ELR (cell line): ENCODE measurements at places on chromosomes 7 and 10.

- DNase-seq = no peak
Observed at GRCh38 chr10:128095753-128096469, 30.3 kb downstream of the MKI67 start.

DNA sequence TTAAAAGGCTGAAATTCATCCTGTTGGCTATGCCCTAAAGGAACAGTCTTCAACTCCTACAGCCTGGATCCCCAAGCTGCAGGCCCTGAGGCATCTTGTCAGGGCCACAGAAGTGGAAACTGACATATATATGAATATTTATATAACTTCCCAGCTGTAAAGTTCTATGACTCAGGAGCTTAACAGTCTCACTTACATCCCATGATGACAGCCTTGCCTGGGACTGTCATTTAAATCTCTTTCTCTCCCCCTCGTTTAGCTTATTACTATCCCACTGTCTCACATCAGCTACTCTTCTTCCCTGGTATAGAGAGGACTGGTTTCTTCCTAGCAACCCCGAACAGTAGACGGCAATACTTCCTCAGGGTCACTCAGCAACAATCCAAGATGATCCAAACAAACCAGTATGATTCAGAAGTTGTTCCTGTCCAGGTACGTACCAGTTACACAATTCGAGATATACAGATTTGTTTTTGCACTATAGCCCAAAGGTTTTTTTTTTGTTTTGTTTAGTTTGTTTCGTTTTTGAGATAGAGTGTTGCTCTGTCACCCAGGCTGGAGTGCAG, 22.7 kb downstream of the KIAA1549 start:
- peak; percentile 47 for DNase-seq

- DNase-seq = no peak
Observed at GRCh38 chr7:64990216-64990615, 620 bp downstream of the ZNF117 start.

DNA sequence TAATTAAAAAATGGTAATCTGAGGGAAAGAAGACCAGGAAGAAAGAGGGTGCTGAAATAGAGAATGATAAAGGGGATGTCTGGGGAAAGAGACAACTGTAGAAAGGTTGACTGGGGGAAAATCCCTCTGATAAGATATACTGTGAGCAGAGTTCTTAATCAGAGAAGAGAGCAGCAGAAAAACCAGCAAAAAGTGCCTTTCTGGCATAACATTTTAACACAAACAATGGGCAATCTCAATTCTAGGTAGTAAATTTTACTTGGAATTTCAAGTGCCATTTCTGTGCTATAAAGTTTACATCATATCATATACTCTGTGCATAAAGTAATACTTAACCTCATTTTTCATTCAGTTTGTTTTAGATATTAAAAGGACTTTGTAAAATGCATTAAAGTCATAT, 251.9 kb upstream of the HGF start:
- DNase-seq = no peak

GRCh38 chr7:91285696-91286355, 21.6 kb downstream of the FZD1 start:
- peak; percentile 24 for DNase-seq

DNA sequence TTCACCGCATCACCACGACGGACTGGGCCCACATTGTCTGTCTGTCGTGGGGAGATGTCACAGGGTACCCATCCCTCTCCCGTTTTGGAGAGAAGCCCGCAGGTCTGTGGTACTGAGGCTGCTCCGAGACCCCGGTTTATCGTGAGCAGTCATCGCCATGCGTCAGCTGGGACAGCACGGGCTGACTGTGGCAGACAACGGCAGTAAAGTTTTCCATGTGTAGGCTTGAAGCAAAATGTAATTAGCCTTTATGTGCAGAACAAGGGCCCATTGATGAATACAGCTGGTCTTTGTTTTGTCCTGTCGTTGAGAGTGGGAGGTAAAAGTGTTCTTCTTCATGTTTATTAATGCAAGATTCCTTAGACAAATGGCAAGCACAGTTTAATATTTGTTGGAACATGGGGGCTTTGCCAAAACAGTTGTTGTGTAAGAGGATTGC, 167.4 kb upstream of the SH2B2 start:
- DNase-seq = no peak

DNA sequence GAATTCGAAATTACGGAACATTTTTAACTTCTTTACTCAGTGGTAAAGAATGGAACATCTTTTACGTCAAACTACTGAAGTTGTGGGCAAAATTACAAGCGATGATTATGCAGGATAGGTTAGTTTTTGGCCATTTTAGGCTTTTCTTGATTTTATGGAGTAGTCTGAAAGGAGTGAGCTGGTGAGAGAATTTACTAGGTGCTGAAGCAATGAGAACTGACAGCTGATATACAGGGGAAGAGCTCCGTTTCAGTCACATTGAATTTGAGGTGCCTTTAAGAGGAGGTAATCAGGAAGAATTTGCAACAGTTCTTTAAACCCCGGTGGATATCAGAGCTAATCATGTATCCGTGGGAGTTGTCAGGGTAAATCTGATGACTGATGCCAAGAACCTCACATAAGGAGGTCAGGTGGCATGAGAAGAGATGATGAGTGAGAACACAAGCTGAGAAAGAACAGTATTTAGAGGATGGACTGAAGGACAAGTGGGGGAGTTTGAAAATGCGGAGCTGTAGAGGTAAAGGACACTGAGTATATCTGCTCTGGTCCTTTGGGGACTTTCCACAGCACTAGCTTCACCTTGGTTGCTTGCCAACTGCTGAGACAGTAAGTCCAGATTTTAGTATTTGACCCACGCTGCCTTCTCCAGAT, 104.3 kb downstream of the AHR start:
- no peak for DNase-seq

DNA sequence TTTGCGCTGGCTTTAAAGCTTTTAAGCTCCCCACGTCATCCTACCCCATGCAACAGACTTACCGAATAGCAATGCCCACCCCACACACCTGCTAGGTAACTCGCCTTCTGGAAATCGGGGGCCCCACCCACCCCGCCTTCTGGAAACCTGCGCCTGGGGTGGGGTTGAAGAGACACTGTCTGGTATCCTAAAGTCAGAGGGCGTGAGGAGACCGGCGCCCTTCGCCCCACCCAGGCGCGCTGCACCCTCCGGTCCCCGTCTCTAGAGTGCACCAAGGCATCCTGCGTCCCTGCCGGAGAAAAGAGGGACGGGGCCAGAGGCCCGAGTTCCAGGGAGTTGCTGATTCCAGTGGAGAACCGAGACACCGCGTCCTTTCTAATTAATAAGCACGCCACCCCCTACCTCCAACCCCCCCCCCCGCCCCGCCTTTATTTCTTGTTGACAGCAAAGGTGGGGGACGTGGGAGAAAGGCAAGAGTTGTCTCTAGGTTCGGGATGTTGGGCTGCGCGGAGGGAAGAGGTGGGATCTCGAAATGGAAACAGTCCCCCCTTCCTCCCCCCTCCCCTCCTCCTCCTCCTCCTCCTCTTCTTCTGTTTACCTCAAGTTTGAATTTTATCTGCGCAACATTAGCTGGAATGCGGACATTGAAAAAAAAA, 220.9 kb upstream of the MKLN1 start:
- peak; percentile 58 for DNase-seq

DNA sequence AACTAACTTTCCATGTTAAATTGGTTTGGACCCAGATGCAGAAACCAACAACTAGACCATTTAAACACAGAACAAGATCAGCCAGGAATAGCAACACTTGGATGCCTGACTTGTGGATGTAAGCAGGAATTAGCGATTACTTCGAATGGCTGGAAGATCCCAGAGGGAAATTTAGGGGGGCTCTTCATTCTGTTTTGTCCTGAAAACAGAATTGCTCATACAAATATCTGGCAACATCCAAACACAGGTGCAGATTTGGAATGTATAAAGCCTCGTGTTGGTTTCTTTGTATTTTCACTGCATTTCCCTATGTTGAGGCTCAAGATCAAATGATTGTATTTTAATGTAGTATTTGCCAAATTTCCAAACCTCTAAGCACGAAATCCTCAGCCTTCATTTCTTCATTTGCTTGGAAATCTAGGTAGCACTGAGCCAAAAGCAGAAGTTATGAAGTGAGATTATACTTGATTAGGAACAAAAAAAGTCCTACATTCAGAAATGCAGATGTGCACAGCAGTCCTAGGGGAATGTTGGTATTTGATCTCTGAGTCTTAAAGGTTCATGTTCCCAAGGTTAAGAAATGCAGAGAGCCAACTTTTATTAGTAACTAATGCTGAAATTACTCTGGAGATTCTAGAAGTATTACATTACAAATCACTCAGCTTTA, 248.7 kb upstream of the TCF7L2 start:
- no peak for DNase-seq

DNA sequence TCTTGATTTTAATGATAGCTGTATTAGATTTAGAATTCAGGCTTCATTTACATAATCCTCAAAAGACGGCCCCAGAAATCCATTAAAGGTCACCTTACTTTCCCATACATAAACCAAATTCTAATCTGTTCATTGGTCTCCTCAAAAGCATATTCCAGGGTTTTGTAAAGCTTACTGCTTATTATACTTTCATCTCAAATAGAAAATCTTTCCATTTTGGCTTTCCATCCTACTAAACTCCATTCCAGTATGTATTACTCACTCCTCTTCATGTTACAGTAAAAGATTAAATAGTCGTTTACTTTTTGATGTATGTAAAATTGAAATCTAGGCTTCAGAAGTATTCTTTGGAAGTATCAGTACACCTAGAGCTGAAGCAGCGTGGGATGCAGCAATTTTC, 143.5 kb upstream of the LRRN3 start:
- DNase-seq = no peak

GRCh38 chr7:29370531-29371314, 176.1 kb downstream of the CHN2 start:
- DNase-seq = no peak

DNA sequence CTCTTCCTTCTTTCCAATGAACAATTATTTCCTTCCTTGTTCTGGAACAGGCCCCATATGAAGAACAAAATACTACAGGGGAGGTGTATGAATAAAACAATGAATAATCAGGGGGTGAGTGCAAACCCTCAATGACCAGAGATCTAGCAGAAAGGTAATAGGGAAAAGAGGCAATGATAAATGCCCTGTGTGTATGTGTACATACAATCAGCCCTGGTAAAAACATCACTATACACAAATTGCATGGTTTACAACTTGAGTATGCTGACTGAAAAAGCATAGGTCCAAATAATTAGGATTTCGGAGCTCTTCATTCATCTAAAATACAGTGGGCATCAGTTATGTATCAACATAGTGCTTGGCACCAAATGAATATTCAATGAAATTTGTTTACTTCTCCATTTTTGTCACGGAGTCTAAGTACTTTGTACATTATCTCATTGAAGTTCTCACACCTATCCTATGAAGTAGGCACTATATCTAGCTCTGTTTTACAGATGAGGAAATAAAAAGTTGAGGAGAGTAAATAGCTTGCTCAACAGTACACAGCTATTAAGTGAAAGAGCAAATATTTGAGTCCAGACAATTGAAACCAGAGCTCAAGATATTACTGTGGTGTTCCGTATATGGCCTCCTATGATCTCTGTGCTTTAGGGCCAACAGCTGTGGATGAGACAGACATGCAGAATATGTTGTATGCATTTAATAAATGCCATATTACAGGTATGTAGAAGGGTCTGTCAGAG, 1065.4 kb downstream of the SORCS3 start:
- no peak for DNase-seq

- DNase-seq = no peak
Observed at GRCh38 chr7:132206594-132206993, 369.7 kb downstream of the PLXNA4 start.

DNA sequence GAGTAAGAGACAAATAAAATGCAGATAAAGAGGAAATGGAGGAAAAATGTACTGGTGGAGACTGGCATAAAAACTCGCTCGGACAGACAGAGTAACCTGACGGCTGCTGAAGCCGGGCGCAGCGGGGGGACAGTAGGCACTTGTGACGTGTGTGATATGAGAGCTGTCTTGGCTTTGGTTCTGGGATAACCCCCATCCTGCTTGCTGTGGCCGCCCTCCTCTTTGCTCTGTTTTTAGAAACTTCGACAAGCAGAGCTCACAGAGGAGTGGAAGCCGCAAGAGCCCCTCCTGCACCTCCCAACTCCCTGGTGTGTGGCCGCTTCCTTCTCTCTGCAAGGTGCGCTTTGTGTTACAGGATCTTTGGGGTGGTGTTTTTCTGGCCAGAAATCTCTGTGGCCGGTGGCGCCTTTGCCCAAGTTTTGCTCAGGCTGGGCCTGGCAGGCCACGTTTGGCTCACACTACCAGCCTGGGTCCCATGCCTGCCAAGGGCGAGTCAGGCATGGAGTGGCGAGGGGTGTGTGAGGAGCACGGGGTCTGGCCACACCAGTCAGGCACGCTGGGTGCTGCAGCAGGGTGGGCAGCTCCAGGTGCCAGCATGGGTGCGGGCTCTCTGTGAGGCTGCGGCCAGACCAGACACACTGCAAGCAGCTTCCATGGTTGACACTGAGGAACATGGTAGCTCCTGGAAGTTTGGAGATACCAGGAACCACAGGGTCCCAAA, 268.0 kb downstream of the DNAJB6 start:
- DNase-seq = no peak

DNA sequence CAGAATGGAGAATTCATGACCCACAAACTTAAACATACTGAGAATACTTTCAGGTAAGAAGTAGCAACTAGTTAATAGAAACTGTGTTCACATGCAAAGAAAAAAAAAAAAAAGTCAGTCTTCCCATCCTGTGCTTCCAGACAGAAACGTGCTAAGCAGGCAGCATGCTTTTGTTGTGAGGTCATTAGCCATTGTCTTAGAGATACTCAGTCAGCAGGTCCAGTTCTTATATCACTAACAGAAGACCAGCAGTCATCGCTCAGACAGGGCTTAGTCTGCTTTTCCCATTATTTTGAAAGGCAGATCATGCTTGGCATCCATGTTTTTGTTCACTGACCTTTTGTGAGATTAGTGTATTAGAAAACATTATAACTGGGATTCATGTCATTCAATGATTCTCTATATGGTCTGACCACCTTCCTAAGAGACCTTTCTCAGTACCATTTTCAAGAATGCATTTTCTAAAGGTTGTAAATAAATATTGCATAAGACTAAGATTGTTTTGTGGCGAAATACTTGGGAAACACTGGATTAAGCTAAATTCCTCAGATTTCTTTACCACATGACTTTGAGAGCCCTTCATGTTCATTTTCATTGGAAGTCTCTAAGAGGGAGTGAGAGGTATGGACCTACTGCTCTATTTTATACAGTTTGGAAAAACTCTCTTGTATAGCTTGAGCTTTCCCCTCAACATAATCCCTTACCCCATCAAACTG, 45.0 kb upstream of the AGBL3 start:
- peak; percentile 84 for DNase-seq

GRCh38 chr7:32489788-32490126, 423 bp downstream of the LSM5 start:
- no peak for DNase-seq

GRCh38 chr7:92325858-92326257, 80.1 kb downstream of the ANKIB1 start:
- no peak for DNase-seq
